ENCODE measurements at places on chromosomes 2 and 18.

GRCh38 chr2:200744201-200744602 is 67.5 kb upstream of the BZW1 start:
- DNase-seq = no peak

- DNase-seq = no peak
These were observed 646.2 kb downstream of the XIRP2 start for GRCh38 chr2:167534443-167534842.

DNA sequence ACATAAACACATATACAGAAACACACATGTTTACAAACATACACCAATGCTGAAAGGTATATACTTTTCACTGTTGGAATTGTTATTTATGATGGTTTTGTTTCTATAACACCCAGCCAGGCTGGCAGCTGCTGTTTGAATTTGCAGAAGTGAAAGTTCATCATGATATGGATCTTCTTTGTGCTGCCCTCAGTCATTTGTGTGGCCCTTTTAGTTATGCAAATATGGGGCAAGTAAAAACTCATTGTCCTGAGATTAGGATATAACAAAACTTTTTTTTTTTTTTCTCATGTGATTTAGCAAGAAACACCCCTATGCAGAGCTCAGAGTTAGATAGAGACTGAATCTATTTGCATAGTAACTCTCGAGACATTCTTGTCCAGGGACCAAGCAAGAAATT is 714.1 kb downstream of the KCNJ3 start:
- DNase-seq = no peak

- no peak for DNase-seq
These were observed 452.9 kb upstream of the DSEL start for GRCh38 chr18:67969458-67969857.

- DNase-seq = no peak
These were observed 11.6 kb downstream of the TRAPPC8 start for GRCh38 chr18:31931163-31931885.

GRCh38 chr2:187210726-187211125 is 237.3 kb downstream of the CALCRL start:
- no peak for DNase-seq

DNA sequence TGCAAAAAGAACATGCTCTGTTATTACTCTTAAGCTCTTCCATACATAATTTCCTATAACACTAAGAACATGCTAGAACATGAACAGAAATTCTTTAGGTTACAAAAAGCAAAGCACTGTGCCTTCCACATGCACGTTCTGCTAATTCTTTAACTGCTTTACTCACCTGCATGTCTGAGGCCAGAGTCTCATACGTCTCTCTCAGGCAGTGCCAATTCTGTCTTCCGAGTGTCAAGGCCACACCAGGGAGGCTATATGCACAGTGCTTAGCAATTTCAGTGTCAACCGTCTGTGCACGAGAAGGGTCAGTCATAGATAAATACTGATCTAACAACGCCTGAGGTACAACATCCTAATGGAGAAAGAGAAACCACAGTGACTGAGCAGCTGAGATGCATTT is 55.1 kb downstream of the PPP4R1 start:
- DNase-seq = no peak

- DNase-seq = no peak
These were observed 46.8 kb upstream of the GAREM2 start for GRCh38 chr2:26126074-26126473.

DNA sequence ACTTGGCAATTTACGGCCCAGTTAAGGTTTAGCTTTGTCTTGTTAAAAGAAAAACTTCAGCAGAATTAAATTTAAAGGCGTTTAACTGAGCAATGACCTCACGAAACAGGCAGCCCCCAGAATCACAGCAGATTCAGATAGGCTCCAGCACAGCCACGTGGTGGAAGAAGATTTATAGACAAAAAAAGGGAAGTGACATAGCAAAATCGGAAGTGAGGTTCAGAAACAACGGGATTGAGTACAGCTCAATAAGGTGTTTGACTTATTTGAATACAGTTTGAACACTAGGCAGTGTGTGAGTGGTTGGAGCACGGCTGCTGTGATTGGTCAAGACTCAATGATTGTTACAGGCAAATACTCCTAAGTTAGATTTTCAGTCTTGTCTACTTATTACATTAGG is 79.8 kb downstream of the MOGAT1 start:
- no peak for DNase-seq

- DNase-seq = peak; percentile 44
These were observed 243.7 kb downstream of the NDUFA10 start for GRCh38 chr2:239781454-239781853.

- DNase-seq = no peak
These were observed 1143.4 kb downstream of the CNTNAP5 start for GRCh38 chr2:125168442-125168841.

DNA sequence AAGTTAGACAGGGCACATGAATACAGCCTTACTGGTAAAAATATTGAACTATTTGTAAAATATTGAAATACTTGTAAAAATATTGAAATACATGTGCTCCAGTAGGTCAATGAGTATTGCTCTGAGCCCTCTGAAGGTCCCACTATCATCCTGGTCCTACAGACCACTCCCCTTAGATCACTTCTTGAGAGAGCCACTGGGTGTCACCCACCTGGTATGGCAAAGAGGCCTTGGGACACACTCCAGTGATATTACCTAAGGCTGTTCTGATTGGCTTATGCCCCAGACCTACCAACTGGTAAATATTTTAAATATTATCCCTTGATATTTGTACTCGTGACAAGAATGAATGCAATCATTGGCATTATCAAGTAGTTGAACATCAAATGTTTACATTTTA is 5.0 kb downstream of the THSD7B start:
- no peak for DNase-seq

GRCh38 chr2:239259173-239259572 is 141.6 kb downstream of the HDAC4 start:
- no peak for DNase-seq

GRCh38 chr2:98821629-98822135 is 90.8 kb upstream of the MGAT4A start:
- no peak for DNase-seq

GRCh38 chr2:225270861-225271260 is 128.6 kb upstream of the NYAP2 start:
- no peak for DNase-seq

DNA sequence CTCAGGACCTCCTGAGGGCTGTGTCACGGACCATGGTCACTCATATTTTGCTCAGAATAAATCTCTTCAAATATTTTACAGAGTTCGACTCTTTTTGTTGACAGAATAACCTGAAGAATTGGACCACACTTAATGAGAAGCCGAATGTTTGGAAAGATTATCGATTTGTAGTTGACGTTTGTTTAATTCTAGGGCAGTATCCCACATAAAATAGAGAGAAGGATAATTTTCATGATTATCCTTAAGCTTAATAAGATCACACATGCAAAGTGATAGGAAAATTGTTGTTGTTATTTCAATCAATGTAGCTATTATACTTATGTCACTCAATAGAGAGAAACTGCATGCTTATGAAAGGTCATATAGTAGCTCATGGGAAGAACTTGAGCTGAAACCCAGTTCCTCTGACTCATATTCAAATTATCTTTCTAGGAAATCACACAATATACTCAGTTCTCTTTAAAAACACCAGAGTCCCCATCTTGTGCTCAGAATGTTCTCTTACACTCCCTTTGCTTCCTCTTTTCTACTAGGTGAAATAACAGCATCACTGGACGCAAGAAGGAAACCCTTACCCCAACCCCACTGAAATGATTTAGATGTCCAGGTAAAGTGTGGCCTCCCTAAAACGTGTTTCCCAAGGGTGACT is 982.1 kb downstream of the TSN start:
- no peak for DNase-seq

DNA sequence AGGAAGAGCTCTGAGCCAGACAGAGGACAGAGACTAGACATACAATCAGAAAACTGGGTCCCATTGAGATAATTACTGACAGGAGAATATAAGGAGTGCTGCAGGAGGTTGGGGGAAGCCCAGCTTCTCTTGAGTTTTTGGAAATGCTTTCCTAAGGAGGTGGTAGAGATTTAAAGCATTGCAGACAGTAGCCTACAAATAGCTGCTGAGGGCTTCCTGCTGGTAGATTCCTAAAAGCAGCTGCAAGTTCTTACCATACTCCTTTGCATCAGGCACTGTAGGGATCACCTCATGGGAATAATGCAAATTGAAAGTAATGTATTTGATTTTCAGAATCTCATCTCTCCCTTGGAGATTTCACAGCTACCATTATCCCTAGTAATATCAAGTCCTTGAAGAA is 902.6 kb upstream of the GCFC2 start:
- no peak for DNase-seq

GRCh38 chr18:68962623-68963022 is 164.7 kb downstream of the CCDC102B start:
- DNase-seq = no peak

- peak; percentile 90 for DNase-seq
These were observed 600 bp downstream of the RALB start for GRCh38 chr2:120253021-120253882.

DNA sequence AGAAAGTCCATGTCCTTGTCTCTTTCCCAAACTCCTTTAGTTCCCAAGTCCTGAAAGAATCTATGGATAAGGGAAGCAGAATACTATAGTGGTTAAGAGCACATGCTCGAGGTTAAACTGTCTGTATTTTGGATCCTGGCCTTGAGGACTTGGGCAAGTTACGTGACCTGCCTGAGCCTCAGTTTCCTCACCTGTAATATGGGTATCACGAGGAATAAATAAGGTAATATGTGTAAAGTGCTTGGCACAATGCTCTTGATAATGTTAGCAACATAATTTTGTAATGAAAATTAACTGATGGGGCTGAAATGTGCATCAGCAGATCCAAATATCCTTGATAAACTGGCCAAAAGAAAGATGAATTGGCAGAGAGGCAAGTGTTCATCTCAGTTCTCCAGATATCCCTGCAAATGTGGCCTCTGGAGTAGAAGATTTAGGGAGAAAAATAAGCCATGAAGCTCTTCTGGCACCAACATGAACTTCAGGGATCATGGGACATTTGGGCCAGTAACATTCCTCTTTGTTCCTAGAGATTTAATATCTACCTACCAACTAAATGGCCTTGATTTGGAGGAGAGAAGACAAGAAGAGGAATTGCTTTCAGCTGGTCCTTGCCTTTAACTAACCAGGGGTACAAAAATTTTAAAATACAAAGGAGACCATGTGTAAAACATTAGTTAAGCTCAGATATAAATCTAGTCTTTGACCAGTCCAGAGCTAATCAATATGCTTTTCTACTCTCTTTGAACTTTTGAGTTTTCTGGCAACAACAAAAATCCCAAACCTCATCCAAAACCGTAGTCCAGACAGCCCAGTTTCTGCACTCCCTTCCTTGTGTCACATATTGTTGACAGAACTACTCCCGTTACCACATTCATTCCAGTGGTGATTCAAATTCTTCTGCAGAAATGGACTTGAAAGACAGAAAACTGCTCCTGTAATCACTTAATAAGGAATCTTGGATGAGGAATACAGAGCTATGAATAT is 52.7 kb upstream of the EML4 start:
- no peak for DNase-seq

- DNase-seq = no peak
These were observed 400.3 kb upstream of the SMIM21 start for GRCh38 chr18:75827751-75828287.

GRCh38 chr18:77181950-77182707 is 49.5 kb upstream of the MBP start:
- DNase-seq = no peak

GRCh38 chr18:13126966-13127598 is 91.5 kb upstream of the LDLRAD4 start:
- no peak for DNase-seq

GRCh38 chr2:65483763-65484162 is 51.4 kb upstream of the SPRED2 start:
- no peak for DNase-seq

GRCh38 chr2:145563741-145564615 is 1044.1 kb upstream of the ZEB2 start:
- no peak for DNase-seq

GRCh38 chr2:99140860-99141109 is 722 bp upstream of the C2orf15 start:
- DNase-seq = no peak

- peak; percentile 45 for DNase-seq
These were observed 355.6 kb downstream of the PAX3 start for GRCh38 chr2:221943076-221943810.

GRCh38 chr2:194730266-194730665 is 926.8 kb upstream of the SLC39A10 start:
- no peak for DNase-seq

DNA sequence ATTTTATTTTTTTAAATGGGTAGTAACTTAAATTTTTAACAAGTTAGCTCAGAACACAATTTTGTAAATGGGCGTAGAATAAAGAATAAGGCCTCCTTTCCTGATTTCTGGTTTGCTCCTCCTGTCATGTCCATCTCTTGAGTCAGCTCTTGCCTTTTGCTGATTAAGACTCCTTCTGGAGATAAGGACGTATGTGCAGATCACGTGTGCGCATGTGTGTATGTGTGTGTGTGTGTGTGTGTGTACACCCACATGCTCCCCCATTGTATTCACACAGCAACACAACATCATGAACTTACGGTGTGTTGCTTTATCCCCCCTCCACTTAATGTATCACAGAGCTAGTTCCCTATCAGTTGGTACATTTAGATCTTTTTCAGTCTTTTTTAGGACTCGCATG is 182.9 kb downstream of the PRKCE start:
- no peak for DNase-seq

DNA sequence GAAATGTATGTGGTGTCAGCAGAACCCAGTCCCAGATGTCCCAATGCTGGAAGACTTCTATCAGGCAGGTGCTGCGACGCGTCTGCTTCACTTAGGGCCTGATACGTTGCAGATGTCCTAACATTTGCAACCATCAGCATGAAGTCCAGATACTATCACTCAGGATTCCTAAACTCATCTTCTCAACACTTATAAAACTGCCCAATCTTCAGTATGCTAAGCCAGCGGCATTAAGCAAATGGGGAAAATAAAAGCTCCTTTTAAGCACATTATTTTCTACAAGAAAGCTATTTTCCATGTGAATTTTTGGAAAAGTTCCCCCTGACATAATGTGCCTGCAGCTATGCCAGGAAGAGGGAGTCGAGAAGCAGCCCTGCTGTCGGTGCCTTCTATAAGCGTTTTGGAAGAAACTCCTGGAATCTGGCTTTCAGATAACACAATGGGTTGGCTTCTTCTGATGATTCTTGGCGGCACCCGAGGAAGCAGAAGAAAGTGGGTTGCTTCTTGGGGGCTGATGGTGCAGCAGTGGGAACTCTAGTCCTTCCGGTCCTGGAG is 60.7 kb upstream of the ITGA6 start:
- DNase-seq = no peak

GRCh38 chr18:23587220-23587642 is 925 bp upstream of the NPC1 start:
- DNase-seq = no peak

- no peak for DNase-seq
These were observed 66.4 kb downstream of the SH3RF3 start for GRCh38 chr2:109195193-109196045.

DNA sequence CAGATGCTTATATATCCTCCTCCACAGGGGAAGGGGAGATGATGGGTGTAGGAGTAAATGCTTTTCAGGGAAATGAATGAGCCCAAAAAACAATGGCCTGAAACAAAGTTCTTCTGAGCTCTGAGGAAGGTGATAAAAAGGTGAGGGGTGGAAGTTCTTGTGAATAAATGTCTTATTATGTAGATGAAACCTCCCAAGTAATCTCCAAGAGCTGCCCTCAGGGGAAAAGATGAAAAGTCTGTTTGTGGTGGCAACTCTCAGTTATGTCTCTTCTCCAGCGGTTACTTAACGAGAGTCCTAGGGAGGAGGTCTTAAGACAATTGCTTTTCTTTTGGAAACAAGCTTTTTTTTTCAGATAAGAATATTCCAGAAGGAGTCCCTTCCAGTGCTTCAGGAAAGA is 115.5 kb upstream of the CHAC2 start:
- DNase-seq = no peak
